Activated T-helper 1 cell treated with anti-CD3 and anti-CD28 coated beads, Interleukin-2, amount 50 U/mL, for 16 hours (primary cell): ENCODE measurements at places on chromosomes 2 and 18.

- DNase-seq, result no peak
Measured at GRCh38 chr2:121196849-121197155, 88.2 kb downstream of the TFCP2L1 start.

GRCh38 chr2:191363267-191363666 lies 118.1 kb downstream of the MYO1B start:
- no peak for DNase-seq

- DNase-seq, result no peak
Measured at GRCh38 chr2:68125821-68126220, 31.9 kb upstream of the PNO1 start.

DNA sequence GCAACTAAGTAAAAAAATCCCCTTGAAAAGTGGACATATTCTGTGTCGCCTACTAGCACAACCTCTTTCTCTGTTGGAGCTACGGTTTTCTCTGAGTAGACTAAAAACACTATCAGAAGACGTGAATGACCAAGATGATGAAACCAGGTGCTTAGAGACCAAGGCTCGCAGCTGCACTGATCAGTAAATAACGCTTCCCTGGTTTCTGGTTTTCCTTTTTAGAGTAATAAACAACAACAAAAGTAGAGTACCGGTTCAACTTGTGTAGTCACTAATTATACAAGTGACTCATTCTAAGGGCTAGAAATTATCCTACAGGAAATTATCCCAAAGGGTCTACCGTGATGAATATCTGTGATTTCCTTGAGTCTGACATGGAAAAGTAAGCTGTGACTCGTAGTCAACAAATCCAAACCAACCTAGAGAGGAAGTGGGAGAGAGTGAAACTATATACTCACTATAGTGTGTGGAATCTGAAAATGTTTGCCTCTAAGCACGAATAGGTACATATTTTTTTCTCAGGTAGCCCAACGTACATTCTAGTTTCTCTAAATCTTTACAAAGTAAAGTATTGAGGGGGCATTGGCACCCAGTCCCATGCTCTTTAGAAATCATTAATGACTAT lies 17.8 kb downstream of the RASGRP3 start:
- DNase-seq, result no peak

- no peak for DNase-seq
Measured at GRCh38 chr2:207448006-207448405, 81.8 kb upstream of the CREB1 start.

- no peak for DNase-seq
Measured at GRCh38 chr2:225064928-225065327, 22.7 kb upstream of the DOCK10 start.

- DNase-seq, result no peak
Measured at GRCh38 chr2:223920109-223920508, 25.0 kb downstream of the WDFY1 start.

DNA sequence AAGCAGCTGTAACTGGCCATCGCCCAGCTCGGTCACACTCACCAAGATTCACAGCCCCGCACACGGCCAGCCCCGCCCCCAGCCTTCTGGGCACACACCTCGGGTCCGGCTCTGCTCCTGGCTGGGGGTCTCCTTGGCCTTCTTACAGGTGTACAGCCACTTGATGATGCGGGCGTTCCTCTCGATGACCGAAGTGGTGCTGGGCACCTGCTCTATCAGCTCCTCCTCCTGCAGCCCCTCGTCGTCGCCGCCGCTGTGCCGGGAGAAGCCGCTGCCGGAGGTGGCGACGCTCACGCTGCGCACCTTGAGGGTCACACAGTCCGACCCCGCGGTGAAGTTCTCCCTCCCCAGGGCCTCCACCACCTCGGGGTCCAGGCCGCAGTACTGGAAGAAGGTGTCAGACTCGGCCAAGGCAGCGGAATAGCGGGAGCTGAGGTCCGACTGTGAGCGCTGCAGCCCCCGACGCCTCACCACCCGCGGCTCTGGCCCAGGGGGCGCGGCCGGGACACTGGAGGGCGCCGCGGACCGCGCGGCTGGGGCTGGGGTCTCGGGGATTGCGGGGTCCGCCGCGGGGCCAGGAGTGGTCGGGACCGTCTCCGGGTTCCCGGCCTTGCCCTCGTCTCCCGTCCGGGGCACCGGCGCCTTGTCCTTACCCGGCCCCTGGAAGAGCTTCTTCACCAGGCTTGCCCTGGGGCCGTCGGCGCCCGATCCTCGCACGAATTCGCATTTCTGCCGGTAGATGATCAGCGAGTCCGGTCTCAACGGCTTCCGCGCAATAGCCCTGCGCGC lies 769 bp downstream of the FAM110C start:
- no peak for DNase-seq

DNA sequence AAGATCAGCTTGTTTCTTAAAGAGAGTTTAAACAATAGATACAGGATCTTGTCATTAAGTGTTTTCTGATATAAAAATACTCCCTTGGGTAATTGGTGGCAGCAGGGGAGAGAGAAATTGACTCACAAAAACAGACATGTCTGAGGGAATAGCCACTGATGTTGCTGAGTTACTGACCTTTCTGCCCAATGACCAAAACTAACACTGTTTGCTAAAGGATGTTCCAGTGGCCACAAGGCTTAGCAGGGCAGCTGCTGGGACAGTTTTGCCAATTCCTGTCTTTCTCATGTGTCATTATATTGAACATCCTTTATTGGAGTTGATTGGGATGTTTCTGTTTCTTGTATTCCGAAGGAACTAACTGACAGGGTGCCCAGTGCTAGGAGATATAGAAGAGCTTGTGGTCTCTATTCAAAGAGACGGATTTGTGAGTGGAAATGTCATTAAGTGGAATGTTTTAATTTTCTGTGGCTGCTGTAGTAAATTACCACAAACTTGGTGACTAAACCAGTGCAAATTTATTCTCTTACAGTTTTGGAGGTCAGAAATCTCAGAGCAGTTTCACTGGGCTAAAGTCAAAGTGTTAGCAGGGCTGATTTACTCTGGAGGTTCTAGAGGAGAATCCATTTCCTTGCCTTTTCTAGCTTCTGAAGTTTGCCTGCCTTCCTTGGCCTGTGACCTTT lies 124.8 kb upstream of the RMDN2 start:
- DNase-seq, result no peak
